ENCODE measurements at places on chromosomes 7 and 10.
A peak's percentile ranks its signal among the peaks of the same experiment; 100 is the strongest.

- H3K4me3 ChIP-seq = no peak overlapping the region
- no peaks in the 10 kb centered on the region for H3K27me3 ChIP-seq
- DNase-seq = no peak
- no peaks in the 10 kb centered on the region for H3K4me1 ChIP-seq
- H3K36me3 ChIP-seq = peaks cover 40% of the 10 kb centered on the region
Observed at GRCh38 chr7:2217716-2218443, 14.9 kb downstream of the MAD1L1 start.

DNA sequence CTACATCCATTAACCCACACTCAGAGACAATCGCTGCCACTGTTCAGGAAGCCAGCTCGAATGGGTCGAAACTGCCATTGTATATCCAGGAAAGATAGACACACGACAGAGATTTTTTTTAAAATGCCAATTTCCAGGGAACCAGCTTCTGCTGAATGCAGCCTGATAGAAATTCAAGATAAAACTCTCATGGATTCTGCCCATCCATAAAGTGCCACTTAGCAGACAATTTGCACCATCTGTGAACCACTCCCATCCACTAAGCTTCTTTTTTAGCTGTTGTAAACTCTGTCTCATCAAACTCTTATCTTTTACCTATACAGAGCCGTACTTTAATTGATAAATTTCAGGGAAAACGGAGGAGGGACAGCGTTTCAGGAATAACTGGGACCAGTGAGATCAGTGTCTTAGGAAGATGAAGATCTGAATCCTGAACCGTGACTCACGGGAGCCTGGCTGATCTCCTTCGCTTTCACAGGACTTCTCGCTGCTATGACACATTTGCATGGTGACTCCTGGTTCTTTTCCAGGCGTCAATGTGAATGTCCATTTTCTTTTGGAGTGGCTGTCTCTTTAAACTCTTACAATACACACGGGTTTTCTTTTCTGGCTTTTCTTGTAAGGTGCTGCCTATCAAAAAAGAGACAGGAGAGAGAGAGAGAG lies 103.4 kb downstream of the FAM204A start:
- no peak overlapping the region for H3K4me3 ChIP-seq
- no peaks in the 10 kb centered on the region for H3K36me3 ChIP-seq
- no peak overlapping the region for H3K27ac ChIP-seq
- DNase-seq = no peak

GRCh38 chr10:24912215-24912614 lies 40.2 kb downstream of the PRTFDC1 start:
- DNase-seq = no peak
- H3K27me3 ChIP-seq = no peaks in the 10 kb centered on the region
- H3K27ac ChIP-seq = no peak overlapping the region
- H3K4me3 ChIP-seq = no peak overlapping the region

DNA sequence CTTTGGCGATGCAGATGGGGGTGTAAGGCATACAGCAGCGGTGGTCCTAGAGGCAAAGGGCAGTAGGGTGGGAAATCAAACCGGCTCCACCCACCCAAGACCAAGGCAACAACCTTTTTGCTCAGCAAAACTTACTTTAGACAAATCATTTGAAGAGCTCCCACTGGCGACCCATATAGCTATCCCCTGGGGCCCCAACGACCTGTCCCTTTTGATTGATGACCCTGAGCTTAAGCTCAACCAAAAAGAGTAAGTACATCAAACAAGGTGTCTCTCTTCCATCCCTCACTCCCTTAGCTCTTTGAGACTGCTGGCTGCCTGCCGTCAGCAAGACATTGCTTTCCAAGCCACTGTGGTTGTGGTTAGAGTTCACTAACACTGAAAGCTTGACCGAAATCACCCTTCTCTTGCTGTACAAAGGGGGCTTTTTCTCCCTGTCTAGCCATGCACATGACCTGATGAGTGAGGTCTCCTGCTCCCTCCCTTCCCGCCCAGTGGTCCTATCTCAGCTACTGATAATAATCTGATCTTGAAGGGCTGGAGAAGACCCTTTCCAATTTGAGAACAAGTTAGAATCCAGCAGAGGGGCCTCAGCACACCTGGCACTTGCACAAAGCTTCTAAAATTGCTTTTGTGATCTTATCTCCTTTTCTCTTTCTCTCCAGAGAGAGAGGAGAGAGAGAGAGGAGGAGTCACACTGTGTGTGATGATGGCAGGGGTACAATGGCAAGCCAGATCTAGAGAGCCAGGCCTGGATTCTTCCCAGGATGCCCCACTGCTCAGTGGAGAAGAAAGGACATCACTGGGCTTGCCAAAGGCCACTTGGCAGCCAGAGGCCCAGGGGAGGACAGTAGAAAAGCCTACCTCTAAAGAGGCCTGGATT lies 42.2 kb downstream of the XPNPEP1 start:
- H3K4me1 ChIP-seq = peaks cover 20% of the 10 kb centered on the region
- peak; percentile 42 for DNase-seq
- H3K27ac ChIP-seq = no peak overlapping the region

DNA sequence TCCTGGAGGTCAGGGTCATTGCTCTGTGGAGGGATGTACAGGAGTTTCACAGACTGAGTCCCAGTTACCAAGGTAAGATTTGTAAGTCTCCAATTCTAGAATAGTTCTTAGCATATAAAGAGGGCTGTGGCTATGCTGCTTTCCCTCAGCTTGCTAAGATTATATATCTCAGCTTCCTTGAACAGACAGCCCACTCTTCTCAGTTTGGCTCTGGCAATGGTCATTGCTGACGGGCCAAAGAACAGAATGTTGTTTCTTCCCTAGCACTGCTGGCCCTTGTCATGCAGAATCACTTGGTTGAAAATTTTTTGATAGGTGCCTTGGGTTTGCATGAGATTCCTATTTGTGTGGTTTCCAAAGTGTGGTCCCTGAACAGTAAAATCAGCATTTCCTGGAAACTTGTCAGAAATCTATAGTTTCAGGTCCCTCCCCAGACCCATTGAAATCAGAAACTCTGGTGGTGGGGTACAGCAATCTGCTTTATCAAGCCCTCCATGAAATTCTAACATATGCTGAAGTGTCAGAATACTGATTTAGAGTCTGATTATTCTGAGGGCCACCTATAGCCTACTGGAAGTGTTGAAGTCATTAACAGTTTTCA lies 38.2 kb downstream of the NRBF2 start:
- H3K27ac ChIP-seq = no peak overlapping the region
- no peak overlapping the region for H3K4me3 ChIP-seq
- H3K36me3 ChIP-seq = peaks cover 65% of the 10 kb centered on the region
- no peak for DNase-seq
- H3K4me1 ChIP-seq = peaks cover 11% of the 10 kb centered on the region

- DNase-seq = no peak
- H3K4me1 ChIP-seq = no peaks in the 10 kb centered on the region
- no peak overlapping the region for H3K4me3 ChIP-seq
- peaks cover 18% of the 10 kb centered on the region for H3K27me3 ChIP-seq
- no peak overlapping the region for H3K27ac ChIP-seq
- H3K36me3 ChIP-seq = no peaks in the 10 kb centered on the region
Observed at GRCh38 chr7:10860516-10860915, 113.2 kb upstream of the PHF14 start.

DNA sequence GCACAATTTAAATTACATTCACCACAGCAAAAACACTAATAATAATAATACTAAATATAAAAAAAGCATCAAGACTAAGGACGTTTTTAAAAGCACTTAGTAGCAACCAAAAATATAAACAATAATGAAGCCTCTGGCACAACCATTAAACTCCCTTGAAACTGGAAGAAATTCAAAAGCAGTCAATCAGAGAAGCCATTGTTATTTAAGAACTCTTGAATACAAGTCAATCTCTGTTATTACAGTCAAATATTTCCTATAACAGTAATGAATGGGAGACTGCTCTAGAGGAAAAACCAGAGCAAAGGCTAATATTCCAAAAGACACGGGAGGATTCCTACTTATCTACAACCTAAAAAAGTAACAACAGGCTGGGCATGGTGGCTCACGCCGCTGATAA lies 164.2 kb downstream of the KMT2E start:
- H3K27ac ChIP-seq = no peak overlapping the region
- H3K36me3 ChIP-seq = peaks cover 6% of the 10 kb centered on the region
- peaks cover 3% of the 10 kb centered on the region for H3K4me1 ChIP-seq
- no peak overlapping the region for H3K4me3 ChIP-seq
- H3K27me3 ChIP-seq = no peaks in the 10 kb centered on the region
- DNase-seq = no peak

DNA sequence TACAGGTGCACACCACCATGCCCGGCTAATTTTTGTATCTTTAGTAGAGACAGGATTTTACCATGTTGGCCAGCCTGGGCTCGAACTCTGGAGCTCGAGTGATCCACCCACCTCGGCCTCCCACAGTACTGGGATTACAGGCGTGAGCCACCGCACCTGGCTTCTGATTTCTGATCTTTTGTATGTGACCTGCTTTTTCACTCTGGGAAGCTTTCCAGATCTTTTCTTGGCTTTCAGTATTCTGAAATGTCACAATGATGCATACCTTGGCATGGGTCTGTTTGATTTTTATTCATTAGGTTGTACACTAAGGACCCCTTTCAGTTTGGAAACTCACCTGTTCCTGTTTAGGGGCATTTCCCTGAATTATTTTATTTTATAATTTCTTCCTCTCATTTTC lies 41.6 kb downstream of the PROSER2 start:
- no peak overlapping the region for H3K4me3 ChIP-seq
- no peak for DNase-seq
- no peak overlapping the region for H3K27ac ChIP-seq
- no peaks in the 10 kb centered on the region for H3K27me3 ChIP-seq
- peaks cover 6% of the 10 kb centered on the region for H3K36me3 ChIP-seq
- no peaks in the 10 kb centered on the region for H3K4me1 ChIP-seq

DNA sequence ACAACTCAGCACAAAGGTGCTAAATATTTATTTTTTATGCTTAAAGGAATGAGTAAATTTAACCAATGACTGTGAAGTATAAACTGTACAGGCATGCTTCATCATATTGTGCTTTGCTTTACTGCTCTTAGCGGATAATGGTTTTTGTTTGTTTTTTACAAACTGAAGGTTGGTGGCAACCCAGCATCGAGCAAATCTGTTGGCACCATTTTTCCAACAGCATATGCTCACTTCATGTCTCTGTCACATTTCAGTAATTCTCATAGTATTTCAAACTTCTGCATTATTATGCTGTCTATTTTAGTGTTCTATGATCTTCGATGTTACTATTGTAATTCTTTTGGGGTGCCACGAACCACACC lies 22.8 kb downstream of the BRAF start:
- DNase-seq = no peak
- no peaks in the 10 kb centered on the region for H3K27me3 ChIP-seq
- no peak overlapping the region for H3K4me3 ChIP-seq
- H3K27ac ChIP-seq = no peak overlapping the region
- H3K4me1 ChIP-seq = peaks cover 8% of the 10 kb centered on the region

- no peak overlapping the region for H3K4me3 ChIP-seq
- H3K27me3 ChIP-seq = peaks cover 49% of the 10 kb centered on the region
- peaks cover 5% of the 10 kb centered on the region for H3K36me3 ChIP-seq
- no peak overlapping the region for H3K27ac ChIP-seq
Observed at GRCh38 chr10:29345144-29345909, 56.5 kb downstream of the LYZL1 start.
